ENCODE measurements at places on chromosomes 4 and X.

DNA sequence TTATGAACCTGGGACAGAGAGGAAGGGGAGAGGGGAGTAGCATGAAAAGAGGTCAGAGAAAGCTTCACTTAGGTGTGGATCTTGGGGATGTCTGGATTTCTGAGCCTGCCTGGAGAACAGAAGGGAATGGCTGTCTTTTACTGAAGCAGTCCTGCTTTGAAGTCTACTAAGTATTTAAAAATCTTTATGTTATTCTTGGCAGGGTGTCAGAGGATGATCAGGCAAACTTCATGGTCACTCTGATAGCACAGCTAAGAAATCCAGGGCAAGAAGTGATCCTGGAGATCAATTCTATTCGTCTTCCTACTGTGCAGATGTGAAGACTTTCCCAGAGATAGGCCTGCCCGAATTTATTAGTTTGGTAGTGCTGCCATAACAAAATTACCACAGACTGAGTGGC is 464.4 kb upstream of the BOD1L1 start:
- no peak for DNase-seq

- DNase-seq: no peak
Observed at GRCh38 chrX:35444671-35445355, 353.3 kb upstream of the MAGEB16 start.

DNA sequence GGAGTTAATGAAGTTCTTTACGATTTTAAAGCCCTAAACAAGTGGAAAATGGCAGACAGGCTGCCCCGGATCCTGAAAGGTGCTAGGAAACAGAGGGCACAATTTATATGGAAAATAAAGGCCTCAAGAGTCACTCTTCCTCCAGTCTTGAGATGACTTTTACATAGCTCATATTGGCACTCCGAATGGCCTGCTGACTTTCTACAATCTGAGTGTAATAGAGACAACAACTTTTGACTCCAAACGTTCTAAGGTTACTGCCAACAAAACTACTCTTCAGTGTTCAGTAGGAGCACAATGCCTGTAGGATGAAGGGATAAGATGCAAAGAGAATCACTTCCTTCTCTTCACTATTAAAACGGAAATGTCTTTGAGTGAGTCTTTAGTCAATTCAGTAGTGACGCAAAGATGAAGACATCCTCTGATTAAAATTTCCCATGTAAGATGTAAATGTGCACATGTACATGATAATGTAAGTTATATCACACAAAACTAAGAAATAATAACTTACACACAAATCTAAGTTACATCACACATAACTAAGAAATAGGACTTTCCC is 40.5 kb downstream of the VEGFC start:
- DNase-seq: no peak

DNA sequence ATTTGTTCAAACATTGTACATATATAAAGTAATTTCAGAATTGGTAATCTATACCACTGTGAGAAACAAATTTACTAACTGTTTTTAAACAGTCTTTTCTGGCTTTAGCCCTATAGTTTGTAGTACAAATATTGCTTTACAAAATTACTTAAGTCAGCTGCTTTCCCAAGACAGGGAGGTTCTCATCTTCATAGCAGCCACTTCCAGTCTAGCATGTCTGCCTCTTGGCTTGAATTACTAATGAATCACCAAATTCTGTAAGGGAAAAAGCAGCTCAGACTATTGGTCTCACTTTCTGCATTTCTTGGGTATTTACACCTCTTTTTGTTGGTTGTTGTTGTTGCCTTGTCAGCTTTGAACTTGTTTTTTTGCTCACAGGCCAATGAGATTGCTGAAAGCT is 187.2 kb downstream of the NPFFR2 start:
- DNase-seq: no peak

- no peak for DNase-seq
Observed at GRCh38 chr4:182380771-182381181, 137.6 kb downstream of the TENM3 start.

DNA sequence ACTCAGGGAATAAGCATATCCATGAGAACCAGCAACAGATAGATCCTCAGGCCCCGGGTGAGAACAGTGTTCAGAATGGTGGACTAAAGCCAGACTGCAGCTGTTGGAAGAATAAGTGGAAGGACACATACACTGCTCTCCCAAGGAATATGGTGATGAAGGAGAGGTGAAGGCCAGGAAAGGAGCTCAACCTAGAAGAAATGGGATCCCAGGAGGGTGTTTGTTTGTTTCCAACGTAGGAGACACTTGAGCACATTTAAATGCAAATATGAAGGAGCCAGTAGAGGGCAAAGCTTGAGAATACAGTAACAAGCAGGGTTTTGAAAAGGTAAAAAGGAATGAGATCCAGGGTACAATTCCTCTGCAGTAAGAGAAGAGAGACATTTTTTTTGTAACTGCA is 42.4 kb upstream of the ATOH1 start:
- DNase-seq: no peak

DNA sequence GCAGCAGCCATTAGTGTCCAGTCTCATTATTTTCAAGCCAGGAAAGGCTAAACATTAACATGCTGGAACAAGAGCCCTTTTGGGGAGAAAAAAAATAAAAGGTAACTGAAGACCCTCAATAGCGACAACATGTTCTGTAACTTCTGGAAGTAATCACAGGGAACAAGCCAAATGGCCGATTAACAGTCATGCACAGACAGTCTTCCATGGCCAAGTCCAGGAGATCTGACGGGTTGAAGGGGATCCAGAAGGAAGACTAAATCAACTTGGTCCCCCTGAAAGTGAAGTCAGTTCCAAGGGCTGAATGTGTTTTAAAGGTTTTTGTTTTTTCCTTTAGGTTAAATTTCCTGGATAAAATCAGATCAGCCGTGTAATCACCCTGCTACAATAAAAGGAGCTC is 52.5 kb downstream of the LNX1 start:
- DNase-seq: no peak

- no peak for DNase-seq
Observed at GRCh38 chrX:106927023-106927422, 6.8 kb downstream of the CLDN2 start.

- DNase-seq: no peak
Observed at GRCh38 chr4:28360681-28361080, 1500.0 kb downstream of the STIM2 start.

GRCh38 chrX:108438110-108438623 is at the start of gene COL4A6:
TSS of gene COL4A6 (minus strand) at chrX:108438422. CDS start at chrX:108438196, 226 bp downstream.
- no peak for DNase-seq

- no peak for DNase-seq
Observed at GRCh38 chr4:71923070-71923469, 108.7 kb upstream of the NPFFR2 start.

- no peak for DNase-seq
Observed at GRCh38 chr4:173242466-173243250, 74.0 kb downstream of the GALNT7 start.

DNA sequence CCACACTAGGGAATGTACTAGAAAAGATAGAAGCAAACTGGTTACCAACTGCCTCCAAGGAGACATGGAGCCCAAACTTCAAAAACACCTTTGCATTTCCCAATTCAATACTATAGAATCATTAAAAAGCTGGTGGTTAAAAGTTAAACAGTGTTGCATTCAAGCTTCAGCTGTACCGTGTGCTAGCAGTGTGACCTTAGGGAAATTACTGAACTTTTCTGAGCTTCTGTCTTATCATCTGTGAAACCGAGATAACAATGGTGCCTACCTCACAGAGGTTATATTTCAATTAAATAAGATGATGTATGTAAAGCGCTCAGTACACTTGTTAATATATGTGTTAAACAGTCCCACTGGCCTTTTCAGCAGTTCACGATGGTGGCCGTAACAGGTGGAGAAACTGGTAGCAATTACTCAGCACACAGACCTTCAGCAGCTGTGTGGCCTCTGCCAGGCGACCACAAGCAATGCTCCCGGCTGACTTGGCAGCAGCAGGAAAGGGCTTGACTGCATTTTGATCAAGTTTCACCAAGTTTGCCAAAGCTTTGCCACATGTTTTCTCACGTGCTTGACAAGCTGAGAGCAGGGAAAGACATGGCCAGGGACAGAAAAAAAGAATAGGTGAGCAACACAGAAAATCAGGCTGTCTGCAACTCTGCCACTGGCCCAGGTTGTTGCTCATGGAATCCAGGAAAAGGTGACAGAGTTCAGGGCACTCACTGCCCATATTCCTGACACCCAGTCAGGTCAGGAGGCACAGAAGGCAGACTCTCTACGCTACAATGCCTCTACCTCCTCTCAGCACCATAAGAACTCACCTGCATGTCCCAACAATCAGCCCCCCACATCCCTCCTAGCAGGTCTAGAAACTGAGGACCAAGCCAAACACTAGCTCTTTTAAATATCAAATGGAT is 72.1 kb downstream of the PARM1 start:
- DNase-seq: no peak

GRCh38 chr4:121278811-121279368 is 101.9 kb downstream of the QRFPR start:
- peak; percentile 67 for DNase-seq

DNA sequence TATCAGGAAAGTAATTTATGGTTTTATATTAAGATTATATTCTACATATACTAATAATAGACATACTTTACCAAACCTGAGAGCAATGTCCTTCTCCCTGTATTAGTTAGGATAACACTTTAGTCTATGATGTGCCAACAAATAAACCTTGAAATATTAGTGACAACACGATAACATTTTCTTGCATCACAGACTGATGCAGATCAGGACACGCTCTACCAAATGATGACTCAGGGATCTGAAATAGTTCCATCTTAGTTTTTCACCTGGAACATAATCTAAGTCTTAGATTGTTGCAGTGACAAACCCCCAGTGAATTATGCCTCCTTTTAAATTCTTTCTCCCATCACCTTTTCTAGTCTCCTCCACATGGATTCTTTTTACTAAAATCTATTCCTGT is 214.2 kb downstream of the CLCN4 start:
- DNase-seq: no peak

DNA sequence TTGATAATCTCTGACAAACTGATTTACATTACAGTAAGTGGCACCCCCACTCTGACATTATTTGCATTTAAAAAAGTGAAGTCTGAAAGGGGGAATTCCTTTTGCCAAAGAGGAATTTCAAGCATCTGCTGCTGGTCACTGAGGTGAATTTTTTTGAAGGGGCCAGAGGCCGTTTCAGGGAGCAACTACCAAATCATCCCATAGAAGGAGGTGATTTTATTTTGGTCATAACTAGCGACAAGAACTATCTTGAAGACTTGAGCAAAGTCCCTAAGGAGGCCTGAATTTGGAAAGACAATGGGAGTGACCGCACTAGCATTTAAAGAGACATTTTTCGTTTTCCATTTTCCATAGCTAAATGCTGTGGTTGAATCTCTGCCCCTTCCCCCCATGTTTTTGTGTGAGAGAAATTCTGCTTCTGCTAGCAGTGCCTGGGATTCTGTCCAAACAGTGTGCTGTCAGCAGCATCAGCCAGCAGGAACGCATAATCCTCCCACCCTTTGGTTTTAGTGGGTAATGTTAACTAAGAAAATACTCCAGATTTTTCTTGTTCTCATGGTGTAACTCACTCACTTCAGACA is 110.1 kb upstream of the MED14 start:
- peak; percentile 75 for DNase-seq

DNA sequence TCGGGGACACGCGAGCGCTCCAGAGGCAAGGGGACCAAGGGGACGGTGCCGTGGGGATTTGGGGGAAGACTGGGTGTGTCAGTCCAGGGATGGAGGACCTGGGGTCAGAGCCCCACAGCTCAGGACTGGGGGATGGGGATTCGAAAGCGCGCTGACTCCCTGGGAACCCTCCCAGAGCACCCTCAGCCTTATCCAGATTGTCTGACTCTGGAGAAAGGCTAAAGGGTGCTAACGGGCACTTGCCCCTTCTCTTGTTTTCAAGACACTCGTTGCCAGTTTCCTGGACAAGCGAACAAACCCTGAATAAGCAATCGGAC is 1.1 kb downstream of the DOCK11 start:
- DNase-seq: no peak

DNA sequence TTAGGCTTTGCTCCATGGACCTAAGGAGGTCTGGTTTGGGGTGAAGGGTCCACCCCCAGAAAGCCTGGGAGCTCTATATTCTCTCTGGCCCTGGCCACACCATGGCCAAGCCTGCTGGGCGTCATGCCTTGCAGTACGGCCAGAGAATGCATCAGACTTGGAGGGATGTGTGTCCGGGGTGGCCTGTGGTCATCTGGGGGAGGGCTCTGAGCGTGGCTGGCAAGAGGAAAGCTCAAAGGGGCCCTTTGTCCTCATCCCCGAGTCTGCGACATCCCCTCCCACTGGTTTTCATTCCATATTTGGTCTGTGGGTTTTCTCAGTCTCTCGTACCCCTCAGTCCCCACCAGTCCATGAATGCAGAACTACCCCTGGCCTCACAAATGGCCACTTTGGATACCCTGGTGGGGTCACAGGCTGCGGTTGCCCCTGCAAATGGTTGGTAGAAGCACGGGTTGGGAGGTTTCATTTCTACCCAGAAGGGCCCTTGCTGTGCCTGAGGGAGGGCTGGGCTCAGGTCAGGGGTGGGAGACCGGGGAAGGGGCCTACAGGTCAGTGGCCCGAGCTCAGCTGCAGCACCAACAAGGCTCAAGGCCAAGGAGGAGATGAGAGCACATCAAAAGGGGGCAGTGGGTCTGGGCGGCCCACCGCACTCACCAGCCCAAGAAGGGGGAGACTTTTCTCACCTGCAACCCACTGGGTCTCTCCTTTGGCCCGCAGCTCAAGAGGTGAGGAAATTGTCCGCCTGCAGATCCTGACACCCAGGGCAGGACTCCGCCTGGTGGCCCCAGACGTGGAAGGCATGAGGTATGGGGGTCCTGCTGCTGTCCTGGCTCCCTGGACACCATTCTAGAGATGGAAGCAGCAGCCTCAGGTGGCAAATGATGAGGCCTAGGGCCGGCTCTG is 30.2 kb downstream of the ZNF185 start:
- no peak for DNase-seq

- no peak for DNase-seq
Observed at GRCh38 chr4:13054420-13054970, 429.6 kb downstream of the RAB28 start.

DNA sequence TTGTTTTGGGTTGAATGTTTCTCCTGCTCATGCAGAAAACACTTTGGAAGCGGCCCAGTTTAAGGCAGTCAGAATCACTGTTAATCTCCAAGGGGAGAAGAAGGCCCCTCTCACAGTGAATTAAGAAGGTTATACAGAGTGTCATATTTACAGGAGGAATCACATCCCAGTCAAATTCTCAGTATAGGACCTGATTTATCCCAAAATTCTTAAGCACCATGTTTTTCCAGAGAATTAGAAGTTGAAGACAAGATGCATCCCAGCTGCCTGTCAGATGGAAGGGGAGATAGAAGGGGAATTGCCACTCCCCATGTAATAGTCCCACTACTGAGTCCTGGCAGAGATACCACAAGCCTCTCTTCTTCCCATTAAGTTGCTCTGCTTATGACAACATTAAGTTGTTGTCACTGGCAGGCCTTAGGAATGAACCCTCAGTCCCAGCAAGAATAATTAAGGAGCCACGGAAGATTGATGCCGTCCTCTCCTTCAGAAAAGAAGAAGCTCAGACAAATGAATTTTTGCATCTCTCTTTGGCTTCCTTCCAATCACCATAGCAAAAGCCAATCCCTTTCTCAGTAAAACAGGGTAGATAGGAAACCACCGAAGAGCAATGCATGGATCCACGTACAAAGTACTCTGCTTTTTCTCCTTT is 138.4 kb downstream of the LDB2 start:
- DNase-seq: no peak

- DNase-seq: no peak
Observed at GRCh38 chrX:51496501-51497291, at the start of gene NUDT11. TSS of gene NUDT11 (minus strand) at chrX:51496592. CDS start at chrX:51496444, 148 bp downstream.

Data from NCI-H226 (cell line).